NCI-H1048 (cell line): ENCODE measurements at places on chromosomes 2 and 18.

DNA sequence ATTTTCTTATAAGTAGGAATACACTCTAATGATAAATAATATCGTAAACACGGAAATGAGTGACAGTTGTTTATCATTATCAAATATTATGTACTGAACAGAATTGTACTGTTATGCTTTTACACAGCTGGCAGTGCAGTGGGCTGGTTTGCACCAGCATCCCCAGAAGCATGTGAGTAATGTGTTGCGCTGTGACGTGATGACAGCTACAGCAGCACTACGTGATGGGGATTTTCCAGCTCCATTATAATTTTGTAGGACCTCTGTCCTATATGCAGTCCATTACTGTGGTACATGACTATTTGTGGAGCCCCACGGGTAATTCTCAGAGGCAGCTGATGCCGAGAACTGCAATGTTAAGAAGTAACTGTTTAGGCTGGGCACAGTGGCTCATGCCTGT lies 77.3 kb upstream of the ATG16L1 start:
- DNase-seq = no peak

DNA sequence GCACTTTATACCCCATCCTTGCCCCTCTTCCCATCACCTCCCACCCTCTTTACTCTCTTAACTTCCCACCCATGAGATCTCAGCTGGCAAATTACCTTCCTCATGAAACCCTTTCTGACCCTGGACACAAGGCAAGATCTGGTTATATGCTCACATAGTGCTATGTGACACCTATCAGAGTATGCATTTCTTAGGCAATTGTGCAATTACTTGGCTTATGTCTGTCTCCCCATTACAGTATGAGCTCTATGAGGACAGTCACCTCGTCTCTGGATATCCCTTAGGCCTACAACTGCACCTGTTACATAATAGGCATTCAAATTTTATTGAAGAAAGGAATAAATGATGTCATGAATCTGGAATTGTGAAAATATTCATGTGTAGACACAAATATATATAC lies 91.4 kb downstream of the ZNF385B start:
- DNase-seq = no peak

DNA sequence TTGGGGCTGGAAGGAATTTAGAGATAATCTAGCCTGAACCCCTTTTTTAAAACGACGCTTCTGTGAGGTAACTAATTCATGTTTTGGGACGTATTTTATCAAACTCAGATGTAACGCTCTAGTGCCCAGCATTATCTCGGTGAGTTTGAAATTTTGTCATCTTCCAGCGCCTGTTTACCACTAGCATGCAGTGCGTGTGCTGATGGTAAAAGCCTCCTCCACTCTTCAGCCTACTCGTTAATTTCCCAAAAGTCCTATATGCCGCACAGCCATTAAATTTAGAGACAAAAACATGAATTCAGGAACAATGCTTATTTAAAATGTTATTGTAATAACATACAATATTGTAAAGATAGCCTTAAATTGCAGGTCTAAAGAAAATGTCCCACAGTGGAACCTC lies 2.8 kb downstream of the ZCCHC2 start:
- DNase-seq = no peak

DNA sequence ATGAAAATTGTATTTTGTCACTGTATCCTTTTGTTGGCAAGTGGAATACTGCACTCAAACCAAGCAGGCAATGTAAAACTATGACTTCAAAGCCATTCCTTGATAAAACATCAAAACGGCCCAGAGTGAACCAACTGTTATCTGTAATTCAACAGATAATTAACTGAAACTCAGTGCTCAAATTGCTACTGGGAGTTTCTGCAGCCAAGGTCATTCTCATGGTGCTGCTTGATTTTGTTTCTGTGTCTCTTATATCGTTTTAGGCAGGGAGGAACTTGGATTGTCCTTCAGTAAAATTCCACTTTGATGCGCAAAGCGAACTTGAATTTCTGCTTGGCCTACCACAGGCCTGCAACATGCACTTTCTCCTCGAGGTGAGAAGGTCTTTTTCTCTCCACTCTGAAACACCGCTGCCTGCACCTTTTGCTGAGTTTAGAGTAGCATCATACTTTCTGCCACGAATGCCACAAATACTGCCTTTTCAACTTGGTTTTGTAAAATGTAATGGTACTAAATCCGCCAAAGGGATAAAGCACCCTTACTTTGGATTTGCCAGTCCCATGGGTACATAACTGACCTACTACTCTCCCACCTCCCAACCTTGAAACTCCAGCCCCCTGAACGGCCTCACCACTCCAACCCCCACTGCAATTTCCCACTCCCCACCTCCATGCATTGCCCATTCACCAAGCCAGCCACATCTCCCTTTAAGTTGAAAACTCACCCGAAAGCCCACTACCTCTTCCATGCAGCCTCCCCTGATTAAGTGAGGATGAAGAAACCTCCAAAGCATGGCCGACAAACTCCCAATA lies 204.7 kb downstream of the TGIF1 start:
- DNase-seq = no peak

DNA sequence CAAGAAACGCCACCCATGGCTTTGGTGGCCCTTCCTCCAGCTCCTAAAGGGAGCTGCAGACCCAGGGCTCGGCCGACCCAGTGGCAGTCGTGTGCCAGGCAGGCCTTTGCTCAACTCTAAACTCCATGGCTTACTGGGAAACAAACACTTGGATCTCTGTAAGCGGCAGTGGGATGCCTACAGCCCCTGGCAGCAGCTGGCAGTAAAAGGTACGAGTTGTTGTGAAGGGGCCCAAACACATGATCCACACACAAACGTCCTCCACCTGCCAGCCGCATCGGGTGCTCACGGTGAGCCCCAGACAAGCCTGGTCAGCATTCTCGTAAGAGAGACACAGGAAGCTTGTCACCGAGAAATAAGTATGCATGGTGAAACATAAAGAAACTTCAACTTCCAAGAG lies 214.9 kb downstream of the MGAT5 start:
- DNase-seq = no peak

GRCh38 chr18:53710080-53710479 lies 514.4 kb downstream of the MBD2 start:
- DNase-seq = no peak

DNA sequence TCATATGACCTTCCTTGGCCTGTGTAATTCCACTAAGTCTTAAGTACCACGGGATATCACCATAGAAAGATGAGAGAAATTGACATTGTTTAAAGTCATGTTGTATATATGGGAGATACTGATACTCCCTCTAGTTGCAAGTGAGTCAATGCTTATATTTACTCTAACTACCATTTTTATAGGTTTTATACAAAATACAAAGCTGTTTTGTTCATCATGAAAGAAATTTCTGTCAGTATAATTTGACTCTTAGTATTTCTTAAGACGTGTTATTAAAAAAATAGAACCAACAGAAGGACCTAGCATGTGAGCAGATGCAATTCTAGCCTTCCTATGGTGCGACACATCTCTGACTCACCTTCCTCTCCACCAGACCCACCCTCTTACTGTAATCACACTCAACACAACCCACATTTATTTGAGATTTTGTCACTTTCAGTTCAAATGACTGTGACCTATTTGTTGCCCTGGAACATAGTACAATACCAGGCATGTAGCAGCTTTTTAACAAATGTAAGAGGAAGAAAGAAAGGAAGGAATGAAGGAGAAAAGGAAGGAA lies 453.1 kb downstream of the CMPK2 start:
- no peak for DNase-seq
